ENCODE measurements at places on chromosomes 12 and 14.

DNA sequence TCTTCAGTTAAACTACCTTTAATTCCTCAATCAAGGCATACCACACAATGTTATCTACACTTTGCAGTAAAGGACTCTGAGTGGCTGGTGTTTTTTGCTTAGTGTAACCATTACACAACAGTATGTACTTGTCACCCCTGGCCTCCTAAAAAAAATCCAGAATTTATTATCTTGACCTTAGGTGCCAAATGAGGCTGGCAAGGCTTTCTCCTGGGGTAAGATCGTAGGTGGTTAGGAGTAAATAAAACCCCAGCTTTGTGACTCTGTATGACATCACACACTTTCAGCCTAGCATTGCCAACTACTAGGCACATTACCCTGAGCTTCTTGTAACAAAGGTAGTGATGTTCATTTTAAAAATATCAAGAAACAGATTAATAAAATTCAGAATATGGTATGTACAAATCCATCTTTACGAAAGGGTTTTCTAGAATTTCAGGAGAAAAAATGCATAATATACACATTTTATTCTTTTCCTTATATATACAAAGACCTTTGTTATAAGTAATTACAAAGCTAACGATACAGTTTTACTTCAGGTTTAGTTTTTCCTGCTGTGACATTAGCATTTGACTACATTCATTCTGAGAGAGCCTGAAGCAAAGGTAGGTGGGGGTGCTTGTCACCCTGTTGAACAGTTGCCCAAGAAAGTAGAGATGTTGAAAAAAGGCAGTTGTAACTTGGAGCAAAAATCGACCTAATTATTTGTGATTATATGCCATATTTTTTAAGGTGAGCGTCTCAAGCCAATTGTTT lies 13.5 kb downstream of the TCL1A start:
- DNase-seq: no peak

- no peak for DNase-seq
Observed at GRCh38 chr12:117331691-117332090, 29.7 kb downstream of the NOS1 start.

DNA sequence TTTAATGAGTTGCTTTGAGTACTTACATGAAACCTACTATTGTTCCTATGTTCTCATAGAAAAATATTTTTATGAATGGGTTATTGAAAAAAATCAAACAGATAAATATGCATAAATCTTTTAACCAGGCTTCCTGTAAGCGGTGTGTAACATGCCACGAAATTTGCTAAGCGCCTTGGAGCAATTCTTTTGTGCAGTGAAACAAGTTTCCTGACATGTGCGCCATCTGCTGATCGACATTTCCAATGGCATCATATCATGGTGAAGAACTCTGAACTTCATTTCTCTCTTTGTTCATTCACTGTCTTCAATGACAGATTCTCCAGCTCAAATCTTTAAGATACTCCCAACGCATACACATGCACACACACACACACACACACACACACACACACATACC lies 145.6 kb upstream of the NAV3 start:
- no peak for DNase-seq

- no peak for DNase-seq
Observed at GRCh38 chr14:29823816-29824215, 103.8 kb downstream of the PRKD1 start.

GRCh38 chr12:57086493-57087009 lies 2.4 kb upstream of the NAB2 start:
- DNase-seq: no peak

GRCh38 chr12:102172436-102172835 lies 25.2 kb downstream of the PMCH start:
- no peak for DNase-seq

GRCh38 chr12:75816897-75817296 lies 214.7 kb downstream of the PHLDA1 start:
- DNase-seq: no peak

- DNase-seq: peak; percentile 33
Observed at GRCh38 chr12:53207042-53207441, at the start of gene ITGB7. Gene ITGB7 (minus strand): TSS chr12:53207251. CDS start chr12:53200443, 6,808 bp downstream.

GRCh38 chr12:100359822-100360221 lies 2.9 kb downstream of the SLC17A8 start:
- no peak for DNase-seq

DNA sequence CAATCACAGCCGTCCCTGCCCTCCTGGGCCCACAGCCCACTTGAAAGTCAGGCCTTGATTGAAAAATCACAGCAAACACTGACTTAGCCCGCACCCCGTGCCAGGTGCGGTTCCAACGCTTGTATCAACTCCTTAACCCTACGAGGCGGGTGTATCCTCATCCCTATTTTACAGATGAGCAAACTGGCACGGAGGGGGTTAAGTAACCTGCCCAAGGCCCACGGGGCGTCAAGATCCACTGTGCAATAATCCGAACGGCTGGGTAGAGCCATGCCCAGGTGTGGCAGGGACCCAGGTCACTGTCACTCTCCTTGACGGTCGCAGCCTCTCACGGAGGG lies 583 bp downstream of the DNAH10 start:
- DNase-seq: no peak

All from stimulated activated CD4-positive, alpha-beta T cell treated with anti-CD3 and anti-CD28 coated beads, TNF-alpha, amount 100 ng/mL, for 24 hours (primary cell).